ENCODE measurements at places on chromosomes 3 and 15. TPM values are rescaled to one million over a fixed set of nuclear protein-coding genes. Genes with fewer than 3 reads are reported as not detected.

GRCh38 chr3:151804267-151804666, 9.6 kb upstream of the AADAC start:
- no peak for DNase-seq
- no peak overlapping the region for H3K4me3 ChIP-seq
- H3K27ac ChIP-seq, result no peak overlapping the region
- no peaks in the 10 kb centered on the region for H3K27me3 ChIP-seq

DNA sequence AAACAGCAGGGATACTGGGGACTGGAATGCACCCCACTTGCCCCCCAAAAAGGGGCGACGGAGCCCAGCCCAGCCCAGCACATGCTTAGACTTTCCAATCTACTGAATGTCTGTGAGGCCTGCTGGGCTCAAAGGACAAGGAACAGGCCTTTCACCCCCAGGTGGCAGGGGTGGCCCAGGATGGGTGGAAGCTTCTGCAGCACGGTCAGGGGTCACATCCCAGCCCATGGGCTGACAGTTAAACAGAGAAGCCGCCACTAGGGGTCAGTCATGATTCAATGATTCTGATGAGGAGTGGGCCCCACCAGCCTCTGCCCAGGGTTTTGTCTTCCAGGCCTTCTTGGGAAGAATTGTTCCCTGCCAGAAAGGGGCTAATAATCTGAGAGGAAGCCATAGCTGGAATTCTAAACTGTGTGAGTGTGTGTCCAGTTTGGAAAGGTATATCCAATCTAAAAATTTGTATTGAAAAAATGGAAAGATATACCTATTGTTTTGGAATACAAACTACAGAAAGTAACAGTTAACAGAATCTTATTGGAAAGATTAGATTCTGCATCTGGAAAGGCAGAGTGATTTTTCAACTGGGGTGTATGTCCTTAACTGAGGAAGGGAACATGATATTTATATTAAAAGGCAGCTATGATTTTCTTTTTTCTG, 2.2 kb downstream of the CHRNB4 start:
- no peak for DNase-seq
- H3K4me1 ChIP-seq, result peaks cover 4% of the 10 kb centered on the region
- H3K36me3 ChIP-seq, result no peaks in the 10 kb centered on the region
- H3K4me3 ChIP-seq, result no peak overlapping the region
- H3K27ac ChIP-seq, result no peak overlapping the region
- H3K27me3 ChIP-seq, result no peaks in the 10 kb centered on the region

- no peaks in the 10 kb centered on the region for H3K27me3 ChIP-seq
- no peak for DNase-seq
- H3K4me3 ChIP-seq, result no peak overlapping the region
- H3K27ac ChIP-seq, result no peak overlapping the region
- no peaks in the 10 kb centered on the region for H3K4me1 ChIP-seq
- no peaks in the 10 kb centered on the region for H3K36me3 ChIP-seq
Observed at GRCh38 chr3:158419820-158420653, 151.0 kb upstream of the MLF1 start.

GRCh38 chr15:64050281-64051092, 4.2 kb upstream of the DAPK2 start:
- H3K4me3 ChIP-seq, result no peak overlapping the region
- H3K36me3 ChIP-seq, result no peaks in the 10 kb centered on the region
- no peaks in the 10 kb centered on the region for H3K27me3 ChIP-seq
- H3K4me1 ChIP-seq, result peaks cover 11% of the 10 kb centered on the region
- H3K27ac ChIP-seq, result no peak overlapping the region
- DNase-seq, result no peak

DNA sequence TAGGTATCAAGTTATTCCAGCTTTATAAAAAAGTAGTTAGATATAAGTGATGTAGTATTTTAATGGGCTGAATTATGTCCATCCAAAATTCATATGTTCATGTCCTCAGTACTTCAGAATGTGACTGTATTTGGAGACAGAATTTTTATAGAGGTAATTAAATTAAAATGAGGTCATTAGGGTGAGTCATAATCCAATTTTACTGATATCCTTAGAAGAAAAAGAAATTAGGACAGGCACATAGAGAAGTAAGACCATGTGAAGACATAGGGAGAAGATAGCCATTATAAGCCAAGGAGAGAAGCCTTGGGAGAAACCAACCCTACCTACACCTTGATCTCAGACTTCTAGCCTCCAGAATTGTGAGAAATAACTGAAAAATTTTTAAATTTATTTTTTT, 30.3 kb downstream of the RAP2B start:
- H3K27me3 ChIP-seq, result no peaks in the 10 kb centered on the region
- H3K4me1 ChIP-seq, result no peaks in the 10 kb centered on the region
- no peak overlapping the region for H3K27ac ChIP-seq
- DNase-seq, result no peak
- no peaks in the 10 kb centered on the region for H3K36me3 ChIP-seq
- no peak overlapping the region for H3K4me3 ChIP-seq

DNA sequence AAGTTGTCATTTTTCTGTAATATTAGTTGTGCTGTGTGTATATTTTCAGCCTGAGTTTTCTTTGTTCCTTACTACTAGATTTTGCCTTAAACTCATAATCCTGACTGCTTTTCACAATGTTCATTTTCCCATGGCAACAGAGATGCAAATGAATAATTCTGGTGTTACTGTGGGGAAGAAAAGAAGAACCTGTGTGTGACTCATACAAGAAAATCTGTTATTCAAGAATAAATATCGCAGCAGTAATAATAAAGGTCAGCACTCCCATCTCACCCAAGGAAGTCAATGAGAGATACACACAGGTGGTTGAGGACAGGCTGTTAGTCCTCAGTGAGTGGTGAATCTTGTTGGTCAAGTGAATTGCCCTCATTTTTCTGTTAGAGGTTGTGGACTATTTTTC, 656.6 kb upstream of the NAALADL2 start:
- no peak for DNase-seq
- no peaks in the 10 kb centered on the region for H3K4me1 ChIP-seq
- no peaks in the 10 kb centered on the region for H3K27me3 ChIP-seq
- H3K36me3 ChIP-seq, result no peaks in the 10 kb centered on the region

GRCh38 chr3:180176059-180176458, 139.3 kb upstream of the PEX5L start:
- no peak for DNase-seq
- H3K27ac ChIP-seq, result no peak overlapping the region
- H3K36me3 ChIP-seq, result no peaks in the 10 kb centered on the region
- no peaks in the 10 kb centered on the region for H3K27me3 ChIP-seq
- no peaks in the 10 kb centered on the region for H3K4me1 ChIP-seq
- no peak overlapping the region for H3K4me3 ChIP-seq

- H3K4me1 ChIP-seq, result peaks cover 42% of the 10 kb centered on the region
- peak overlapping the region; percentile 43 for H3K4me3 ChIP-seq
- DNase-seq, result peak; percentile 95
- no peaks in the 10 kb centered on the region for H3K36me3 ChIP-seq
- H3K27ac ChIP-seq, result peak overlapping the region; percentile 83
- no peaks in the 10 kb centered on the region for H3K27me3 ChIP-seq
Observed at GRCh38 chr15:84981054-84981710, 474 bp upstream of the PDE8A start.

DNA sequence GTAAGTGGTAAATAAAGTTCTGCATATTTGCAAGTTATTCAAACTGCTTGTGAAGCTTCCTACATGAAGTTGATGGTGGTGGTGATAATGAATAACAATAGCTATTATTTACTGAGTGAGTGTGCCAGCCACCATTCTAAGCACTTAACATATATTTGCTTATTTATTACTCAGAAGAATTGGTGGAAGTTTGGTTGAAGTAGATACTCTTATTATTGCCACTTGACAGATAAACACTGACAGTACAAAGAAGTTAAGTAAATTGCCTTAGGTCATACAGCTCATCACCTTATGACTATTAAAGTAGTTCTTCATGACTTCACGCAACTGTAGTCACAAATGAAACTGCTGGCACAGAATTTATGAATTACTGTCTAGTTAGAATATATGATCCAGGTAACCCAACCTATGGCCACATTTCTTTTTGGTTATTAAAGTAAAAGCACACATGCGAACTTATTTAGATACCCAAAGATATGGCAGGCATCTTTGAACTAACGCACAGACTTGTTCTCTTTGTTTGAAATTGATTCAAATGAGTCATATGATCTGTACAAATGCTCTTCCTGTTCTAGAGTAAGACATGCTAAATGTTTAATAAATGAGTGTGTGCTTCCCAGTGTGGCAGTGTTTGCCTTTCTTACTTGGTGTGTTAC, 99.8 kb upstream of the NR2F2 start:
- no peak overlapping the region for H3K4me3 ChIP-seq
- H3K4me1 ChIP-seq, result no peaks in the 10 kb centered on the region
- no peak overlapping the region for H3K27ac ChIP-seq
- no peaks in the 10 kb centered on the region for H3K36me3 ChIP-seq

- H3K36me3 ChIP-seq, result no peaks in the 10 kb centered on the region
- no peaks in the 10 kb centered on the region for H3K4me1 ChIP-seq
- H3K27ac ChIP-seq, result no peak overlapping the region
- no peaks in the 10 kb centered on the region for H3K27me3 ChIP-seq
- no peak overlapping the region for H3K4me3 ChIP-seq
- no peak for DNase-seq
Observed at GRCh38 chr15:55823191-55823670, 80.3 kb upstream of the PRTG start.

- no peaks in the 10 kb centered on the region for H3K4me1 ChIP-seq
- H3K27me3 ChIP-seq, result no peaks in the 10 kb centered on the region
- no peaks in the 10 kb centered on the region for H3K36me3 ChIP-seq
- no peak overlapping the region for H3K4me3 ChIP-seq
Observed at GRCh38 chr15:48644467-48644826, 1.1 kb downstream of the FBN1 start.

DNA sequence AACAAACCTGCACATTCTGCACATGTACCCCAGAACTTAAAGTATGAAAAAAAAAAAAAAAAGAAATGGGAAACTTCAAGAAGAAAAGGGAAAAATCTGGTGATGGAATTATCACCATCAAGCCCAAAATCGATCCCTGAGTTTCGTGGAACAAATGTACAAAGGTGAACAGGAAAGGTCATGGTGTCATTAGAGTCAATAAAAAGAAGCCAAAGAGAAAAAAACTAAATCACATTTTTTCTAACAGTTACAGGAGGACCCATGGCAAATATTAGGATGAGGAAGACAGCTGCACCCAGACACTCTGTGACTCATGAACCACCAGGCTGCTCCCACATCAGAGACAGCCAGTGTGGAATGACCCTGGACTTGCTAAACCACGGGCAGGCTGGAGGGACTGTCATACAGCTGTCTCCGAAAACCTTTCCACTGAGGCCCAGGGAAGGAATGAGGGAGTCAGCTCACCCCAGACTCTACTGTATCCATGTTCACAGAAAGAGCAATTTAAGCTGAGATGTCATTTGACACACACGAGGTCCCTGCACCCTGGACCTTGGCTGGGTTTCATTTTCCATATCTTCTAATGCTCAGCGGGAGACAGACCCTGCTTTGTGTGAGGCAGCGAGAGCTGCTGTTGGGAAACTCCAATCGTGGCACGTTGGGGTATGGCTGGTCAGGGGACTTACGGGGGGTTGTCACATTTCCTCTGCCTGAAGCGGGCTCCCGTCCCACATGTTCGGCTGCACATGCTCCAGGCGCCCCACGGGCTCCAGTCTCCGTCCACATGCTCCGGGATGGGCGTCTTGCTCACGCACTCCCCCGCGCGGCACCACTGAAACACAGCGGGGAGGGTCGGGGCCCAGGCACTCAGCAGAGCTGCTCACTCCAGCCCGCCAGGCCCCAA, 210.2 kb downstream of the ADAMTS17 start:
- no peaks in the 10 kb centered on the region for H3K27me3 ChIP-seq
- no peak overlapping the region for H3K4me3 ChIP-seq
- no peaks in the 10 kb centered on the region for H3K36me3 ChIP-seq
- no peaks in the 10 kb centered on the region for H3K4me1 ChIP-seq
- no peak for DNase-seq
- no peak overlapping the region for H3K27ac ChIP-seq

The ALG1L2 gene
- not detected for polyA plus RNA-seq

The CHRM5 gene
- polyA plus RNA-seq, result 0.06 TPM

The FMN1 gene
- polyA plus RNA-seq, result 0.02 TPM

The SH3GL3 gene
- polyA plus RNA-seq, result not detected

The NTRK3 gene
- polyA plus RNA-seq, result not detected

The COX17 gene
- 78.4 TPM for polyA plus RNA-seq

All from CD4-positive, alpha-beta memory T cell (primary cell).